ENCODE measurements at places on chromosomes 12 and 14. TPM values are rescaled to one million over a fixed set of nuclear protein-coding genes. Genes with fewer than 3 reads are reported as not detected.

The ARF3 gene
- 52.5 TPM for total RNA-seq

The KLC1 gene
- 174 TPM for total RNA-seq

The ACSM4 gene
- total RNA-seq, result not detected

The MEG3 gene
- total RNA-seq, result not detected

The STYK1 gene
- not detected for total RNA-seq

The SDR39U1 gene
- total RNA-seq, result 64.7 TPM

The PPP4R4 gene
- 1.7 TPM for total RNA-seq

The KRT71 gene
- not detected for total RNA-seq

The SELPLG gene
- 137 TPM for total RNA-seq

The PLEKHG7 gene
- total RNA-seq, result not detected

The SIX1 gene
- total RNA-seq, result not detected

The CLEC2A gene
- total RNA-seq, result not detected

The MYH7 gene
- total RNA-seq, result not detected

The RPS6KL1 gene
- 3.9 TPM for total RNA-seq

The KRT73 gene
- total RNA-seq, result 26.7 TPM

The TMEM30B gene
- 11.2 TPM for total RNA-seq

The CEBPE gene
- 0.19 TPM for total RNA-seq

DNA sequence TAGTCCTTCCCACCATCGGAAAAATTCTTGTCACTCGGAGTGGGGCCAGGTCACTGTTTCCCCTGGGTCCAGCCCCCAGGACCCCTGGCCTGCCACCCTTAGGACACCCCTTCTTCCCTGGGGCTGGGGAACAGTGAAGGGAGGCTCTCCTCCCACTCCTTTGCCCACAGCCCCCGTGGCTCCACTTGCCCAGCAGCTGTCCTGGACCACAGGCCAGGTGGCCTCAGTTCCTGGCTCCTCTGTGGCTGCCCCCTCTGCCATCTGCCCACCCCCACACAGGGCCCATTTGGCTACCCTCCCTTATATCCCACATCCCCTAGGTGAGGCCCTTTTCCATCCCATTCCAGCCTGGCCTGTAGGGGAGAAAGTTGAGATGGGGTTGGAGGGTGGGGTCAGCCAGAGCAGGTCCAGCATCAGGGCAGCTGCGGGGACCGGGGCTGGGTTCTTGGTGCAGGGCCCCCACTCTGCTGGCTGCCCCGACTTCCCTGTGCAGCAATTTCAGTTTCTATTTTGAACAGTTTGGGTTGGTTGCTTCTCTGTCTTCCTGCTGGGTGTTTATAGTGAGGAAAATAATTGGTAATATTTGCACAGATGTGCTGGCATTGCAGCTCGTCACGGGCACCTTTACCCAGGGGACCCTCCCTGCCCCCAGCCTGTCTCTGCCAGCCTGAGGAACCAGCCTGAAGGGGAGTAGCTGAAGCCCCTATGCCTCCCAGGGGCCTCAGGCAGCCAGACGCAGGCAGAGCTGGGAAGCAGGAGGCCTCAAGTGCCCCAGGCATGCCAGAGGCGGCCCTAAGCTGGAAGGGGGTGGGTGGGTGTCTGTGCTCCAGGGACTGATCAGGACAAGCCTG is 23.4 kb downstream of the SYNDIG1L start:
- DNase-seq, result no peak

DNA sequence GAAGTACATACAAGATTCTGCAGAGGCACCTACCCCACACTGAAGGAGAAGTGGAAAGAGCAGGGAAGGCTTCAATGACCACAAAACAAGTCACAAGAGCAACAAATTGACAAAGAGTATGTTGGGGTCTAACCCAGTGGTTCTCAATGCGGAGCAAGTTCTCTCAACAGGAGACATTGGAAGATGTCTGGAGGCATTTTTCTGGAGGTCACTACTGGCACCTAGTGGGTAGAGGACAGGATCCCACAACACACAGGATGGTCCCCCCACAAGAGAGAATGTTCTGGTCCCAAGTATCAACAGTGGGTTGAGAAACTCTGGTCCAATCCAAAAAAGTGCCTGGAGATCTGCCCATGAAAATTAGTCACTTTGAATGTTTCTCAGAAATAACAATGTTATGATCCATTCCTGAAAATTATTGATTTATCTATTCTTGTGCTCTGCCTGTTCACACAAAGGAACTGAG is 3.4 kb downstream of the SSH1 start:
- no peak for DNase-seq

DNA sequence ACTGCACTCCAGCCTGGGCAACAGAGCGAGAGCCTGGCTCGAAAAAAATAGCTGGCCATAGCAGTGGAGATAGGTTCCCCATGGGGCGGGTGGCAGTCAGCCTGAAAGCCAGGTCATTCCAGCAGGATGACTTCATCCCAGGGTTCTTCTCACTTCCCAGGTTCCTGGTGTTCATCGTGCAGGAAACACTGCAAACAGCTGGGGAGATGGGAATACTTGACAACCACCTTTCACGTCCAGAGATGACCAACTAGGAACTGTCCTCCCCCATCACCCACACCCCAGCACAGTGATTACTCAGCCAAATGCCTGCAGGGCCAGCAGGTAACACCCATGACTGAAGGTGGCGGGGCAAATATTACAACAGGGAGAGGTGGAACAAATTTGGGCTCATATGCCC is 1.7 kb downstream of the VSIG10 start:
- no peak for DNase-seq

DNA sequence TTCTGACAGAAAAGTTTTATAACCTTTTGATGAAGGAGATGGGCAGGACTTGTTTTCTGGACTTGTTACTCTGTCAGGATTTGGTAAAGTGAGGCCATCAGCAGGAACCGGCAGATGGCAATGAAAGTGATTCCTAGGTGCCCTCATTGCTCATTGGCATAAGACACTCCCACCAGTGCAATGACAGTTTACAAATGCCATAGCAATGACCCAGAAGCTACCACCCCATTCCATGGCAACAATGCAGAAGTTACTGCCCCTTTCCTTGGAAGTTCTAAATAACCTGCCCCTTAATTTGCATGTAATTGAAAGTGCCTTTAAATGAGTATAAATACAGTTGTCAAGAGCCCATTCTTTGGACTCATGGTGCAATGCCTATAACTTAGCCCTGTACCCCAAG is 222.6 kb downstream of the CEP128 start:
- no peak for DNase-seq

DNA sequence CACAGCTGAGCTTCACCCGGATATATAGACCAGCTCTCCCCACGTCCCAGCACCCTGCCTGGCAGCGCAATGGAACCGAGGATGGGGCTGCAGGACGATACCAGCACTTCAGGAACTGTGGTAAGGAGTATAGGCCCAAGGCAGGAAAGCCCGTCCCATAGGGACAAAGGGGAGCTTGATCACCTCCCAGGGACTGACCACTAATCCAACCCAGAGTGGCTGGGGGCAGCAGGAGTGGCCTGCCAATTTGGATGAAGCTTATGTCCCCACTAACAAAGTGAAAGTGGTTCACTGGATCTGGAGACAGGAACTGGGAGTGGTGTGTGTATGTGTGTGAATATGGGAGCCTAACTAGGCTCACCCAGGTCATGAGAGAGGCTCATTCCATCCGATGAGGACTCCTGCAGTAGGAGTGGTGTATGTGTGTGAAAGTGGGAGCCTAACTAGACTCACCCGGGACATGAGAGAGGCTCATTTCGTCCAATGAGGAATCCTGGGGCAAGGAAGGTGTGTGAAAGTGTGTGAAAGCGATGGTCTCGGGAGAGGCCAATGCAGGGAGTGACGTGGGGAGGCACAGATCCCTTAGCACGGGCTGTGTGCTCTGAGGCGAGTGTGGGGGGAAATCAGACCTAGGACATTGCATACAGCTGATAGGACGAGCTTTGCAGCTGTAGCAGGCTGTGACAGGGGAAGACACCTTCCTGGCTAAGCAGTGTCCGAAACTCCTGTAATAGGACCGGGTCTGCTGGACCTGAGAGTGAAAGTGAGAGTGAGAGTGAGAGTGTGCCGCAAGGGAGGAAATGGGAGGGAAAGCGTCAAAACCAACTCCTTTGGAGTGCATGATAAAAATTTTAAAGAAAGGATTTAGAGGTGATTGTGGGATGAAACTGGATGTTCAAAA is 25.7 kb downstream of the KLRK1 start:
- peak; percentile 38 for DNase-seq

DNA sequence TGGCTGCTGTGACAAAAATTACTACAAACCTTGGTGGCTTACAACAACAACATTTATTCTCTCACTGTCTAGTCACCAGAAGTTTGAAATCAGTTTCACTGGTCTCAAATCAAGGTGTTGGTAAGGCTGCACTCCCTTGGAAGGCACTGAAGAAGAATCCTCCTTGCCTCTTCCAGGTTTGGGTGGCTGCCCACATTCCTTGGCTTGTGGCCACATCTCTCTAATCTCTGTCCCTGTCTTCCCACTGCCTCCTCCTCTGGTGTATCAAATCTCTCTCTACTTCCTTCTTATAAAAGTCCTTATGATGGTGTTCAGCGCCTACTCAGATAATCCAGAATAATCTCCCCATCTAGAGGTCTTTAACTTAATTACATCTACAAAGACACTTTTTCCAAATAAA is 31.0 kb downstream of the PLCZ1 start:
- DNase-seq, result no peak

DNA sequence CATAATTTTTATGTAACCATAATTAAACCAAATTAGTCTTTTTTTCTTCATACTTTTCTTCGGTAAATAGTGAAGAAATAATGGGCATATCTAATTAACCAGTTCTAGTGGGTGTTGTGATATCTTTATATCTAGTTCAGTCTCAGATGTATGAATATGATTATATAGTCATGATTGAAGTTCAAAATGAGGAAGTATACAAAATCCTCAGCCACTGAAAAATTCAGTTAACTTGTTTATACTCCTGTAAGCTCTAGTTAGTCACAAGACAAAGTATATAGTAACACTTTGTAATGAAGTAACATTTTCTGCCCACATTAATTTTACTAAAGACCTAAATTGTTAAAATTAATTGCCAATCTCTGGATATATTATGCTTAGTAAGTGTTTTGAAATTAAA is 46.5 kb downstream of the CAND1 start:
- DNase-seq, result no peak

DNA sequence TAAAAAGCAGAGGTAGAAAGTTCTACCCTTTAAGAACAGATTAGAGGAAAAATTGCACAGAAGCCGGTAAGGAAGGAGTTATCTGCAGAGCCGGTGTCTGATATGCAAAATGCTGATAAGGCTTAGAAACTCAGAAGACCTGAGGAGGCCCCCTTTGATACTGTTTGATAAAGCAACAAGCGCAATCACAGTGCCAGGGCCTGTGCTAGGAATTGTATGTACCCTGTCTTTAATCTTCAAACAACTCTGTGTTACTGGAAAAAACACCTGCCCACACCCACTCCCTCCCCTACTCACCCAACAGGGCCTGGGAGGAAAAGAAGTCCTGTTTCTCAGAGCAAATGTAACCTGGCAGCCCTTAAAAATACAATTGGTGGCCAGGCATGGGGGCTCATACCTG is 112.7 kb upstream of the FUT8 start:
- DNase-seq, result no peak

GRCh38 chr14:54040846-54041245 is 84.2 kb upstream of the BMP4 start:
- no peak for DNase-seq

DNA sequence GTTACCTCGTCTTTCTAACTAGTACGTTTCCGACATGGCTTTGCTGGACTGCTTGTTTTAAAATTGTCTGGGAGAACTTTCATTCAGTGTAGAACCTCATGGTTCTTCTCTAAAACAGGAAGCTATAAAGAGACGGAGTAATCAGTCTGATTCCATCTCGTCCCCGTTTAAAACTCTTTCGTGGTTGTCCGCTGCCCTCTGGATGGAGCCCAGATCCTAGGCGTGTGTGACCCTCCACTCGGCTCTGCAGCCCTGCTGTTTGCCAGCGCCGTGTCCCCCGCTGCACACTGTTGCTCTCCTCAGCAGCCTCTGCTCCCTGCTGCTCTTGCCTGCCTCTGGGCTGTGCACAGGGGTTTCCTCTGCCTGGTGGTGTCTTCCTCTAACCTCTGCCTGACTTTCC is 50.2 kb downstream of the SLC8B1 start:
- no peak for DNase-seq

DNA sequence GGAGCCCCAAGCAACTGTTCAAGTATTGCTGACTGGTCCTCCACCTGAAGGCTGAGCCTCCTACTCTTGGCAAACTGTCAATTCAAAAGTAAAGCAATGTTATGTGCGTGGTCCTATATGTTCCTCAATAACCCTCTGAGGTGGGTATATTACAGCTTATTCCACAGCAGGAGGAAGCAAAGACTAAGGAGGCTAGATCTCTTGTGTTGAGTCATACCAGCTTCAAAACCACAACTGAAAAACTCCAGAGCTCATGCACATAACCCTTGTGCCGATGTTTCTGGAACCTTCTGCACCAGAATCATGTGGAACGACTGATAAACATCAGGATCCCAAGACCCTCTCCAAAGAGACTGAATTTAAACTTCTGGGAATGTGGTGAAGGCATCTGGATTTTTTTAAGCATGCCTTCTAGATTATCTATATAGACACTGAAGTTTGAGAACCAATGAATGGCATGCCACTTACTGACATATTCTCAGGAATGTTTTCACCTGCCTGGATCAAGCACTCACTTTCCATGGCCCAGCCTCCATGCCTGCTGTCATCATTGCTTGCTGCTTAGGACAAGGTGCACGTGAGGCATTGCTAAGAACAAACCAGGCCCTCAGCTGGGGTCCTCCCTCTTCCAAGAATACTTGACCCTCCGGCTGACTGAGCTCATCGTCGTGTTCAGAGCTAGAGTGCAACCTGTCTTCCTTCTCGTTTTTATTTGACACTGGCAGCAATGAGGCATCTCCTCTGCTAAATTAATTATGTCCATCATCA is 194.7 kb downstream of the BCL11B start:
- no peak for DNase-seq

- no peak for DNase-seq
Measured at GRCh38 chr14:104517426-104517825, 62.1 kb upstream of the C14orf180 start.

GRCh38 chr14:38080696-38081095 is 127.0 kb upstream of the SSTR1 start:
- DNase-seq, result no peak

- DNase-seq, result no peak
Measured at GRCh38 chr14:95503365-95504134, 12.9 kb downstream of the SYNE3 start.

DNA sequence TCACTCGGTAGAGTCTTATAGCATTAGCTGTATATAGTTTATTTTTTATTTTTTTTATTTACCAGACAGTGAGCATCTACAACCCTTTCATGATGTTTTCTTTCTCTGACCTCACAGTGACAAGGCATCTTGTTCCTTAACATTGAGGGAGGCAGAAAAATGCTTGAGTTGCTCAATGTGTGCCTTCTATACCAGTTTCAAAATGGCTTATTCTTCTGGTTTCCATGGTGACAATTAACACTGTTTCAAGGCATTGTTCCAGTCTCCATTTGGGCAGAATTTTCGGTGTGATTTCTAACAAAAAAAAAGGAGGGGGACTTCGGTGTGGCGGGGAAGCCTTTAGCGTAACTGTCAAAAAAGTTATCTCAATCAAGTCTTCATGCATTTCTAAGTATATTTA is 209.7 kb upstream of the NPAS3 start:
- DNase-seq, result no peak

DNA sequence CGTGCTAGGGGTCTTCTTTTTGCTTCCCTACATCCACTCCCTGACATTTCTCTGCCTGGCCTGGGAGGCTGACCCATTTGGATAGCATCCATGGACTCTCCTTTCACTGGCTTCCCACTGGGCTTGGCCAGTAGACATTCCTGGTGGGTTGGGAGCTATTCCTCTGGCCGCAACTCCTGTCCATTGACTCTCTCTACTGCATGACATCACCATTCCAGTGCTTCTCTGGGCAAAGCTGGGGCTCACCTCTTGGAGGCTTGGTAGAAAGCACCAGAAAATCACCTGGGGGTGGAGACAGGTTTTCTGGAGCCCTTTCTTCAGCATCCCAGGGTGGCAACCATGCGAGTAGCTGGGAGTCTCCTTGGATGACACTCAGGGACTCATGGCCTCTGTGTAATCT is 16.7 kb upstream of the LHX5 start:
- DNase-seq, result no peak
